HCT116 (cell line): ENCODE measurements at places on chromosomes 7 and 10.
A peak's percentile ranks its signal among the peaks of the same experiment; 100 is the strongest.

DNA sequence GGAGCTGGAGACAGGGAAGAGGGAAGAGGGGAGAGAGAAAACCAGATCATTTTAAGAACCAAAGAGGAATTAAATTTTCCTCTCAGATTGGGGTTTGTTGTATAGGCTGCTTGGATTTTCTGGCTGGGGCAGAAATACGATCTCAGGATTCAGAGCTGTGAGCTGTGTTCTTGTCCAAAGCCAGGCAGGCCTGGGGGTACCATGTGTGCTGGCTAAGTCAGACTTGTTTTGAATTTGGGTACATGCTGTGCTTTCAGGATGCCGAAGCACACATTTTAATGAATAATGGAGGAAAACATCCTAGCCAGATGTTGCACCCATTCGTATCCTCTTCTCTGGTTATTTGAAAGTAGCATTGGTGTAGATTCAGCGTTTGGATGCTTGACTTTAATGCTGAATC is 170.3 kb upstream of the PODXL start:
- DNase-seq: no peak

DNA sequence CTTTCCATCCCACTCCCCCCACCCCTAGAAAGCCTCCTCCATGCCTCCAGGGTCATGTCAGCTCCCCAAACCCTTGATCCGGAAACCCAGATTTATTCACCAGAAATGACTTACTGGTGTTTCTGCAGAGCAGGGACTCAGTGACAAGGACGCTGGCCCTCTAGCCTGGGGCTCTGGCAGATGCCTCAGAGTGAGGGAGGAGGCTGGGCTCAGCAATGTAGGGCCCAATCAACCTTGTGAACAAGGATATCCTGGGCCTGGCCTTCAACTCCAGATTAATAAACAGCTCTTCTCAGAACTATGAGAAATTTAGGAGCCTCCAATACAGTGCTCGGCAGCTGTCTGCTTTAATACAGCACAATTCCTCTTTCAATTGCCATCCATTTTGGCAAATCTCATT is at the start of gene MBL2:
TSS of gene MBL2 (minus strand) at position 162 of the 400 bp plus-strand sequence. CDS start 1,149 bp downstream, outside the sequence.
- DNase-seq: no peak

DNA sequence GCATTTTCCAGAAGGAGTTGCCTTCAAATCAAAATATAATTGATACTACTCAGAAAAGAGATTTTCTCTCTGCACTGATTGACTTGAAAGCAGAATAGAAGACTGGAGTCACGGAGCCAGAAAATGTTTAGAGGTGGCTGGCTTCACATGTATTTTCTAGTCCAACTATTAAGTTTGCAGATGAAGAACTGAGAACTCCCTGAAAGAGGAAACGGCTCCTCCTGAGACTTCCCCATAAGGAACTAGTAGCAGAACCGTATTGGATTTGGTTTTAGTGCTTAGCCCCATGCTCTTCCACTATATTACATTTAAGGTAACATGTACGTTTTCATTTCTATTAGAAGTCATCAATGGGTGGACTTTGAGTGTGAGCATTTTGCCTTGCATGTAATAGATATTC is 946.3 kb downstream of the CNTNAP2 start:
- no peak for DNase-seq

GRCh38 chr7:78389022-78389421 is 590.4 kb downstream of the PHTF2 start:
- DNase-seq: no peak

DNA sequence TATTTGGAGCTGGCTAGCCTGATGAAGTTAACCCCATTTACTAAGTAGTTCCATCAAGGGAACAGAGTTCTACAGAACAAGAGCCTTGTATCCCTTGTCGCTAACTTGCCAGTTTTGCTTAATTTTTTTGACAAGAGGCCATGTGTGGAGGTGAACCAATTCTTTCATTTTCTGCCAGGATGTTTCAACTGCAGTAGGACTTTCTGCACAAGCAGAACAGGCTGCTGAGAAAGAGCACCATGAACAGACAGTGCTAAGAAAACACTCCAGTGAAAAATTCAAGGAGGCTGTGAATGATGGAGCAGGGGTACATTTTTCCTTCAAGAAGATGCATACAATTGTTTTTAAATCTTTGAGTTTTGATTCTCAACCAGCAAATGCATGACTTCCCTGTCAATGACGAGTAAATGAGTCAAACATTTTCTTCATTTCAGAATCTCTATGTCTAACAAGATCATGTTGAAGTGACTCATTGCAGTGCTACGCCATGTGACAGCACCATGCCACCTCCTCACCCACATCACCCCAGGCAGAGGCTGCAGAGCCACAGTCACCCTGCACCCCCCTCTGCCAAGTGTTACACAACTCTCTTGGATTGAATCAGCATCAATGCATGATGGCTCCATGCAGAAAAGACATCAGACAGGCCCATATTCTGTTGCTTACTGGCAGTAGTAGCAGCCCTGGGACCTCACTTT is 193.1 kb downstream of the COBL start:
- DNase-seq: peak; percentile 26

DNA sequence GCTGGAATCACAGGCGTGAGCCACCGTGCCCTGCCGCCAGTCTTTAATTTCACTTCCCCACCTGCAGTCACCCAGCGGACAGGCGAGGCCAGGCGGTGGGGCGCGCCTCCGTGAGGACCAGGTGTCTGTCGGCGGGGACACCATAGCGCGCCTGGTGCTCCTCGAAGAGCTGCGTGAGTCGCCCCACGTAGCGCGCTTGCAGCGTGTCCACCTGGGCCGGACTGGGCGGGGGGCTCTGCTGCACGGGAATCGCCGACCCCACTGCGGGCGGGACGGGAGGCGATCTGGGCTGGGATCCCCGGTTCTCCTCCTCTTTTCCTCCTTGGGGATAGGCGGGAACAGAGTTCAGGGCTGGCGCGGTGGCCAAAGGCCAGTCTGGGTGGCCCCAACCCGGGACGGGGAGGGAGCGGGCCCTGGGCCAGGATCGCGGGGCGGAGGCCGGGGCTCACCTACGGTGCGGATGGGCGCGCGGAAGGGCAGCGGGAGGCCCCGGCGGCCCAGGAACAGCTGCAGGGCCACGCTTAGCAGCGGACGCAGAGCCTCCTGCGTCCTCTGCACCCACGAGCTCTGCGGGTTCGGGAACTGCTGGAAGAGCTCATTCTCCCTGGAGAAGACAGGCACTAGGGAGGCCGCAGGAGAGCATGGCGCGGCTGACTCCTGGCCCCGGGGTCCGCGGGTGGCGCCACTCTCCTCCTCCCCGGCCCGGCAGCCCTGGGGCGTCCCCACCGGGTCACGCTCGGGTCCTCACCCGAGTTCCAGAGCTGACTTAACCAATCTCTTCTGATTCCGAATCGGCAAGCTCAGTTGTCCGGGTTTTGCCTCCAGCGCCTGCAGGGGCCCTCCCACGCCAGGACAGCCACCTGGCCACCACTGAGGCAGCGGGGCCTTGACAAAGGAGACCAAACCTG is 1.1 kb upstream of the MOGAT3 start:
- DNase-seq: no peak

GRCh38 chr7:128106821-128107220 is 75.6 kb upstream of the LRRC4 start:
- DNase-seq: no peak

DNA sequence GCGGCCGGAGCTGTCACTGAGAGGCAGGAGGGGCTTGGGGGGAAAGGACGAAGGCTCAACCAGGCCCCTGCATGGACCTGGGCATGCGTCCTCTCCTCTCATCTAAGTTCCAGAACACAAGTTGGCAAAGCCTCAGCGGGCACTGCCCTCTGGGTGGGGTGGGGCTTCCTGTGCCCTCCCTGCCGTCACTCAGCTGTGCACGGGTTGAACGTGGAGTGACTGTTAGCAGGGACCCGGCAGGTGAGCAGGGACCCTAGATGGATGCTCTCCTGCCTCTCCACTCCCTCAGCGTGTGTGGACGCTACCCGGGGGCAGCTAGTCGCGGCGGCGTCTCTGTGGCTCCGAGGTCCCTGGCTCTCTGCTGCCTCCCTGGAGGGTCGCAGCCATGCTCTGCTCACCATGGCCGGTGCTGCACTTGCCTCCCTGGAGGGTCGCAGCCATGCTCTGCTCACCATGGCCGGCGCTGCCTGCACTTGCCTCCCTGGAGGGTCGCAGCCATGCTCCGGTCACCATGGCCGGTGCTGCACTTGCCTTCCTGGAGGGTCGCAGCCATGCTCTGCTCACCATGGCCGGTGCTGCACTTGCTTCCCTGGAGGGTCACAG is 36.4 kb upstream of the TTYH3 start:
- DNase-seq: no peak

- no peak for DNase-seq
Observed at GRCh38 chr7:149721084-149721601, 52.2 kb downstream of the ZNF467 start.

GRCh38 chr7:131241386-131241785 is 86.3 kb upstream of the MKLN1 start:
- no peak for DNase-seq

GRCh38 chr7:16801111-16801542 is 3.7 kb downstream of the AGR2 start:
- DNase-seq: peak; percentile 39

DNA sequence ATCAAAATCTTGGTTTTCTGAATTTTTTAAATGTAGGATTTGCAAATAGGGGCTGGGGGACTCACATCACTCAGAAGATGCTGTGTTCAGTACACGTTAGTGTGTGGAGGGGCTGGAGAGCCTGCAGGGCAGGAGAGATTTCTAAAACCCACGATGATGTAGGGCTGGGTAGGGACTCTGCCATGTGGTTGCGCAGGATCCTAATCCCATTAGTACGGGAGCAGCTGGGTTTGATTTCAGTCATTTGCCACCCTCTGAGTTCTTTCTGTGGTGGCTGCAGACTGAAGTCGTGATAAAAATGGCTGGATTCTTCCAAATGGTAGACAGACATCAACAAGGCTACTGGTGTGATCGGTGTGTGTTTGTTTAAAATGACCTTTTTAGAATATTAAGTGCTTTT is 14.2 kb upstream of the GET4 start:
- no peak for DNase-seq

DNA sequence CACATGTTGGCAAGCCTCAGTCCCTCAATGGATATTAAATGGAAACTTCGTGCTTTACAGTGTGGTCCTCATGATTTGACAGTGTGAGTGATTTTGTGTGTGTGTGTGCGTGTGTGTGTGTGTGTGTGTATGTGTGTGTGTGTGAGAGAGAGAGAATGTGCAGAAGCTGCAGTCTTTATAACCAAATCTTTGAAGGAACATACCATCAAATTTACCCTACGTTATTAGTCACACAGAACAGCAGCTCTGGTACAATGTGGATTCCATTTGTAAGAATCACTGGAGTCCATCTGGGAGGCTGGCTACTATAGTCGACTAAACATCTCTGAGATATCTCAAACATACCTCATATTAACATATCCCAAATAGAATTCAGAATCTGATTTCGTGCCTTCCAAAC is 928.0 kb upstream of the POT1 start:
- DNase-seq: no peak

DNA sequence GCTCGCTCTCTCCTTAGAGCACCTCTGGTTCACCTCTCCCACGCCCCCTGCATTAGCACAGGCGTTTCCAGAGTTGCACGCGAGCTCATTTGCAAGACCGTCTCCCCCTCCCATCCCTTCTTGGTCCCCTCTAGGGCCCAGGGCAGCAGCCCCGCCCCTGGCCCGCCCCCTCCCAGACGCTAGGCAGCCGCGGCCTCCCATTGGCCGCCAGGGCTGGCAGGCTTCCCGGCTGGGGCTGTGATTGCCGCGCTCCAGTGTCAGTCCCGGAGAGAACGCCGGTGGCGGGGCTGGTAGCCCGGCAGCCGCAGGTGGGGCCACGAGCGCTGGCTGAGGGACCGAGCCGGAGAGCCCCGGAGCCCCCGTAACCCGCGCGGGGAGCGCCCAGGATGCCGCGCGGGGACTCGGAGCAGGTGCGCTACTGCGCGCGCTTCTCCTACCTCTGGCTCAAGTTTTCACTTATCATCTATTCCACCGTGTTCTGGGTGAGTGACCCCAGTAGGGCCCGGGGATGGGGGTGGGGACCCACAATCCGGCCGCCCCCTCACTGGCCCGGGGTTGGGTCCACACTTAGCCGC is at the start of gene TSPAN15:
TSS of gene TSPAN15 (plus strand) at position 257 of the 575 bp plus-strand sequence. CDS start at position 387, 130 bp downstream.
- DNase-seq: peak; percentile 75

DNA sequence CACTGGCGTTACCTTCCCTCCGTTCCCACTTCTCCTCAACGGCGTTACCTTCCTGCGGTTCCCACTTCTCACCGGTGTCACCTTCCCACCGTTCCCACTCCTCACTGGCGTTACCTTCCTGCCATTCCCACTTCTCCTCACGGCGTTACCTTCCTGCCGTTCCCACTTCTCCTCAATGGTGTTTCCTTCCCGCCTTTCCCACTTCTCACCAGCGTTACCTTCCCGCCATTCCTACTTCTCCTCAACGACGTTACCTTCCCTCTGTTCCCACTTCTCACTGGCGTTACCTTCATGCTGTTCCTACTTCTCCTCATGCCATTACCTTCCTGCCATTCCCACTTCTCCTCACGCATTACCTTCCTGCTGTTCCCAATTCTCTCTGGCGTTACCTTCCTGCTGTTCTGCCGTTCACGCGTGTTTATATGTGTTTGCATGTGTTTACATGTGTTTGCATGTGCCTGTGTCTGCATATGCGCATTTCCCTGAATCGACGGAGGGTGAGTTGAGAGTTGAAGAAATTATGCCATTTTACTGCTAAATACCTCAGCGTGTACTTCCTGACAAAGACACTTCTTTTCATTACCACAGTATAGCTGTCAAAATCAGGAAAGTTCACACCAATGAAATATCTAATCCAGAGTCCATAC is 23.2 kb upstream of the CFAP46 start:
- no peak for DNase-seq

DNA sequence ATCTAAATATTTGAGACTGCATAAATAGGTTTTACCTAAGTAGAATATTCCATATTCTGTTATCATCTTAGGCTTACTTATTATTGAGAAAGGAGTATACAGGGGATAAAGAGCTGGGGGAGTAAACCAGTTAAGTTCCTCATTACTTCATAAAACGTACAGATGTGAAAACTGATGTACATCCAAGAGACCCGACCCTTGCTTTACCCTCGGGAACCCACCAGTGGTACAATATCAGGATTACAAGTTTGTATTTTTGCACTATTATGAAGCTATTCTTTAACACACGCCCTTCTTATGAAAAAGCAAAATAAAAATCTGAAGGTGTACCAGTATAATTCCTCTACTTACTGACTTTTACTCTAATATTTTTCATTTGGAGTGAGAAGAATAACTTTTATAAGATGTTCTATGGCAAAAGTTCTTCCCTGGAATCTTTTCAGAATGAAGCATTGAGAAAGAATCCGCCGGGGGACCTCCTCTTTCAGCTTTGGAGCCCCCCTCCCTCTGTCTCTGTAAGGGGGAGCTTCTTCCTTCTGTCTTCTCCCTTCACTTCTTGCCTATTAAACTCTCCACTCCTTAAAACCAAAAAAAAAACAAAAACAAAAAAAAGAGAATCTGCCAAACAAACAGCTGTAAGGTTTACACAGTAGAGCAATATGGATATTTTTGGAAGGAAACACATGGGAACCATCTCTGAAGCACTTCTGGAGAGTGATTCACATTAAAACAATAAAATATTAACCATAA is 550.0 kb downstream of the TNS3 start:
- DNase-seq: no peak

DNA sequence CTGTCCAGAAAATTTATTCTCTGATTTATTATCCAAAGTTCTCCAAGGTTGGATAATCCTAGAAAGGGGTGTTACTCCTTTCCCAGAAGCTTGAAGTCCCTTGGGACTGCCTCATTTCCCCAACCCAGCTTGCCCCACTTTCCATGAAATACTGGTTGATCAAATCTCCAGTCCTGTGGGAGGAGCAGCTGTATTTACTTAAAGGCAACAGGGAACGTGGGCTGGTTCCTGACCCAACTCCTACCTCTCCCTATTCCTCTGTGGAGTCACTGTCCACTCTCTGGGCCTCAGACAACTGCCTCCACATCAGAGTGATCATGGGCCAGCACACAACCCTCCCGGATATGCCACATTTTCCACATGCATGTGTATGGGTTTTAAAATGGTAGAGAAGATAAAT is 166.2 kb upstream of the PRR15 start:
- no peak for DNase-seq
